Stimulated activated CD4-positive, alpha-beta T cell treated with anti-CD3 and anti-CD28 coated beads, Interleukin-12 subunit alpha, Interleukin-12 subunit beta, amount 100 ng/mL, for 24 hours (primary cell): ENCODE measurements at places on chromosomes 16 and 17.

DNA sequence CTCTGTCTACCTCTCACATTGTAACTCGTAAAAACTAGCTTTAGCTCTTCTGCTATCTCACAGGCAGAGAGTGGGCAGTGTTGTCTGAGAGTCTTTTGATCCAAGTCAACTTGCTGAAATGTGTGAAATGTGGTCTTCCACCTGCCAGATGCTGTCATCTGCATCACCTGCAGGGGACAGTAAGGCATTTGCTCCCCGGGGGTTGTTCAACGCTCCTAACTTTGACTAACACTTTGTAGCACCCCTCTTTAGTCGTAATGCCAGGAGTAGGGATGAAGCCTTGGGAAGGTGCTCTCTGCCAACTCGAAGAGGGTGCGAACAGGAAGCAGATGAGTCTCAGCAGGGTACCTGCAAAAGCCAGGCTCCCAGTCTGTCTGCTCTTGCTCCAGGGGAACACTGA is 36.1 kb downstream of the SNX11 start:
- DNase-seq: no peak

DNA sequence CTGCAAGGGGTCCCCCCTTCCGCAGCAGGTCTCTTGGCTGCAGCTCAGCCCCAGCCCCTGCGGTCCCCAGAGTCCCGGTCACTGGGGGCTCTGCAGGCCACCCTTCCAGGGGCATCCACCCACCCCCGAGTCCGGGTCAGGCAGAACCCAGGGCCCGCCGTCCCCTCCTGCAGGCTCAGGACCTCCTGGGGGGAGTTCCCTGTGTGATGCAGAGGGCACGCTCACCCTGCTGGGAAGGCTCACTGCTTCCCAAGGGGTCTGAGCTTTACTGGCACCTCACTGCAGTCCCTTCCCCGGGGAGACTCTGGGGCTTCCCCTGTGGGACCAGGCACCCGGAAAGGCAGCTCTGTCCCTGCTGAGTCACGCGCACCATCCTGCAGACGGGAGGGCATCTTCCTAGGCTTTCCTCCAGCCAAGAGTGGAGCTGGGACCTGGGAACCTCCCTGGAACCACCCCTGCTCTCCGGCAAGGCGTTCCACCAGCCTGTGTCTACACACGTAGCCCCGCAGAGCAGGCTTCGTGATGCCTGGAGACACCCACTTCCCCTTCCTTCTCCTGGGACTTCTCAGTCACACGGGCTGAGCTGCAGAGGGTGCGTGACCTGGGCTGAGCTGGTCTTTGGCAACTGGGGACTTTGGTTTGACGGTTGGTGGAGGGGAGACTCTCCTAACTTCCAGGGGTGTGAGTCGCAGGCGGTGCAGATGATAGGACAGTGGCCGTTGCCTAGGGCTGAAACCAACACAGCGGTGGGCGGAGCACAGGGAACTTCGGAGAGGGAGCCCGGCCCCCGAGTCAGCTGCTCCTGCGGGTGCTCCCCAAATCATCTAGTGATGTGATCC is 23.4 kb downstream of the SLC25A10 start:
- no peak for DNase-seq

GRCh38 chr17:19262650-19263631 is 25.8 kb downstream of the EPN2 start:
- no peak for DNase-seq

GRCh38 chr17:72193391-72194106 is 72.7 kb downstream of the SOX9 start:
- DNase-seq: no peak

DNA sequence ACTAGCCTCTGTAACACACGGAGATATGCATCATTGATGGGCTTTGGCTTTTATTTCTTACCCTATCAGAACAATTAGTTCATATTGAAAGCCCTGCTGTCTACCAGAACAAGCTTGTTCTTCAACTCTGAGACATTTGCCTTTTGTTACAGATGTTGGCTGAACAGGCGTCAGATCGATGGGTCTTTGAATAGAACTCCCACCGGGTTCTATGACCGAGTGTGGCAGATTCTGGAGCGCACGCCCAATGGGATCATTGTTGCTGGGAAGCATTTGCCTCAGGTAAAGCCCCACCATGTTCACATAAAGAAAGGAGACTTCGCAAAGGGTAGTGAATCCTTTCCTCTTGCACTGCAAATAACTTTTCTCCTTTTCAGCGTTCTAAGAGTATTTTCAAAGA is 232.1 kb downstream of the PHKB start:
- no peak for DNase-seq

- DNase-seq: no peak
Measured at GRCh38 chr16:19203374-19203966, 35.4 kb downstream of the SYT17 start.

- DNase-seq: peak; percentile 97
Measured at GRCh38 chr16:3123986-3124886, 10.6 kb upstream of the ZNF213 start.

DNA sequence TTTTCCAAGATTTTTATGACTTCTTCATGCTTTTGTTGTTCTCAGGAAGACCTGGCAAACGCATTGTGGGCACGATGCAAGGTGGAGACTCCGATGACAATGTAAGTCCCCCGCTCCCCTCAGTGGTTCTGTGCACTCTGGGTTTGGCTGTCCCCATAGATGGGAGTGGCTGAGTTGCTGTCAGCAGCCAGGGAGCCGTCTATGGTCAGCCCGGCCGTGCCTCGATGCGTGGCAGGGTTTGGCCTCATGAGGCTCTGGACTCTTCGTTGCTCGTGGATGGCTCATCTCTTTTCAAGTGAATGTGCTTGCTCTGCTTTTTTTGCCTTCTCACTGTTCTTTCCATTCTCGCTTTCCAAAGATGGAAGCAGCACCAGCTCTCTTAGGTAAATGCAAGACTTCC is 31.9 kb downstream of the CLUAP1 start:
- DNase-seq: no peak
